ENCODE measurements at places on chromosomes 4 and X.

GRCh38 chr4:151600432-151600831 lies 160.4 kb downstream of the GATB start:
- no peak for DNase-seq

GRCh38 chrX:134622056-134622812 lies 36.0 kb downstream of the PLAC1 start:
- no peak for DNase-seq

GRCh38 chr4:23232987-23233386 lies 540.2 kb downstream of the GBA3 start:
- DNase-seq, result no peak

DNA sequence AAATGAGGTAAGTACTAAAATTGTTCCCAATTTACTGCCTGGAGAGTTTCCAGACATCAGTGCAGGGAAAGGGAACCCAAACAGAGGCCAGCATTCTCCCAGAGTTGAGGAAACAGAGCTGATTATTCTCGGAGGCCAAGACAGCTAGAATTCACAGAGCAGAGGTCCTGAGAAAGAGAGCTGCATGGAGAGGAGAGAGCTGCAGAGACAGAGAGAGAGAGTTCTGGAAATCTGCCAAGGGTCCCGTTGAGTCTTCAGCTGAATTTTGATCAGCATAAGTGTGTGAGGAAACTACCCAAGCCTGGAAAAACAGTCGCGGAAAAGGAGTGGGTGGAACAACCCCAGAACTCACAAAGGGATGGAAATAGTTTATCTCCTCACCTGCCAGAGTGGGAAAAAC lies 43.8 kb upstream of the GPR173 start:
- DNase-seq, result no peak

- no peak for DNase-seq
These were observed at the start of gene TSC22D3 for GRCh38 chrX:107775734-107776511. TSC22D3 (minus strand) TSS chrX:107775787; CDS start chrX:107775419, 368 bp downstream.

- DNase-seq, result no peak
These were observed 33.5 kb upstream of the CYBB start for GRCh38 chrX:37746218-37746941.

GRCh38 chrX:21865436-21865835 lies 9.6 kb downstream of the YY2 start:
- no peak for DNase-seq

- DNase-seq, result no peak
These were observed 266.0 kb downstream of the CCSER1 start for GRCh38 chr4:90393215-90393614.

DNA sequence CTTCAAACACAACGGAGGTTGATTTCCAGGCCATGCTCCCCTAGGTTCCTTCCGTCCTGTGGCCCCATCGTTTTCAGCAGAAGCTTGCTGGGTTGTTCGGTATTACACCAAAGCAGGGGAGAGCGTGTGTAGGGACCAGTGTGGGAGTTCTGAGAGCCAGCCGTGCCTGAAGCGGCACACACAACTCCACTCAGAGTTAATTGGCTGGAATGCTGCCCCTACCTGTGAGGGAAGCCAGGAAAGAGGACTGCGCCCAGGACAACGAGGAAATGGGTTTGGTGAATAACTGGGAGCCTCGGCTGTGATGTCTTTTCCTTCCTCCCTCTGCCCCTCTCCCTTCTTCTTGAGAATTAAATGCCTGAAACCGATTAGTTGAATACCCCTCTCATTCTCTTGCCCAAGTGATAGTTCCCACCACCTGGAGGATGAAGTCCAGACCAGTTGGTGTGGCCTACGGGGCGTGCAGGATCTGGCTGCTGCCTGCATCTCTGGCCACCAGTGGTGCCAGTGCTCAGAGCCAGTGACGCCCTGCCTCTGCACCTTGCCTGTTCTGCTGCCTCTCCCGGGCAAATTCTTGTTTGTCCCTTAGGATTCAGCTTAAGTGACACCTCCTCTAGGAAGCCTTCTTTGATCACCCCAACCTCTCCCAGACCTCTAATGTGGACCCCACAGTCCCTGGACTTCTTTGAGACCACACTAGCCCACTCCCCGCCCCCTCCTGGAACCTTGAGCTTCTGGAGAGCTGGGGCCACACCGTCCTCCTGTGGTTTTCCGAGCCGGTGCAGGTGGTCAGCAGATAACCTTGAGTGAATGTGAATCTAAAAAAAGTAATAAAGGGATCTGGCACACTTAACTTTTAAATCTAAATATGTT lies 33.6 kb downstream of the TBC1D14 start:
- DNase-seq, result no peak

- no peak for DNase-seq
These were observed 34.0 kb downstream of the QDPR start for GRCh38 chr4:17477774-17478472.

DNA sequence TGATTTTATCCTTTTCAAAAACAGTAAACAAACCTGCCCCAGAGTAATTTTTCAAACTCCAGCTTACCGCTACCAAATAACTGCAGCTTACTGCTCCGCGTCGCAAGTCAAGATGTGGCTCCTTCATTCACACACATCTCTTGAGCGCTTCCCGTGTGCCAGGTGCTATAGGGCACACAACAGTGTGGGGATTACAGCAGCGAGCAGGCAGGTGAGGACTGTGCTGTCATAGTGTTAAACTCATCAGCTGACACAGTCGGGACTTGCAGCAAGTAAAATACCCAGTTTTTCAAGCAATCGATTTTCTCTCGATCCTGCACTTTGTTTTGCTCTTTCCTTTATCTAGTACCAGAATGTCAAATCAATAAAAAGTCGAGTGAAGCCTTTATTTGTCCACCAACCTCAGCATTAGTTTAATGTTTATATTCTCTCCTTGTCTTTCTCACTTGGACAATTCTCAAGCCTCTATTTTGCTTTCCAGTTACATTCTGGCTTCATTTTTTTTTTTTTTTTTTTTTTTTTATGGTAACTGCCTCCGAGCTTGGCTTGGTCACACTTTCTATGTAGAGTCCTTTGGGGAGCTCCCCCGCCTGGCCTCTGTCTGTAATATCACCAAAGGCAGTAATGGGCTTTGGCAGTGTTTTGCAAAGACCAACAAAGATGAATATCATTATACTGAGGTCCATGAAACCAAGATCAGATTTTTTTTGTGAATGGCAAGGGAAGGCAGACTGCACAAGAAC lies 8.3 kb upstream of the ASB5 start:
- no peak for DNase-seq

- DNase-seq, result no peak
These were observed 18.6 kb downstream of the TLR7 start for GRCh38 chrX:12885508-12885907.

DNA sequence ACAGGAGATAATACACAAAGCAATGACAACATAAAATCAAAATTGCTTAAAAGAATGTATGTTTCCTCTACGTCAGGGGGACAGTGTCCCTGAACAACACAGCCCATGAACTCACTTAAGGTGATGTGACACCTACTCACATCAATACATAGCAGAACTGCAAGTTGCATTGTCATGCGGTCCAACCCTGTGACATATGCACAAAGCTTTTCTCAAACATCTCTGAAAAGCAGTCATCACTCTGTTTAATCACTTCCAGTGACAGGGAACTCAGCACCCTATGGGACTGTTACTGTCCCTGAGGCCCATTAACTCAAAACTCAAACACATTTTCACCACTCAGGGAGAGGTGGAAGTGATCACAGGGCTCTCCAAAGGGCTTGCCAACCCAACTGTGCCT lies 2.4 kb downstream of the STX18 start:
- DNase-seq, result no peak

DNA sequence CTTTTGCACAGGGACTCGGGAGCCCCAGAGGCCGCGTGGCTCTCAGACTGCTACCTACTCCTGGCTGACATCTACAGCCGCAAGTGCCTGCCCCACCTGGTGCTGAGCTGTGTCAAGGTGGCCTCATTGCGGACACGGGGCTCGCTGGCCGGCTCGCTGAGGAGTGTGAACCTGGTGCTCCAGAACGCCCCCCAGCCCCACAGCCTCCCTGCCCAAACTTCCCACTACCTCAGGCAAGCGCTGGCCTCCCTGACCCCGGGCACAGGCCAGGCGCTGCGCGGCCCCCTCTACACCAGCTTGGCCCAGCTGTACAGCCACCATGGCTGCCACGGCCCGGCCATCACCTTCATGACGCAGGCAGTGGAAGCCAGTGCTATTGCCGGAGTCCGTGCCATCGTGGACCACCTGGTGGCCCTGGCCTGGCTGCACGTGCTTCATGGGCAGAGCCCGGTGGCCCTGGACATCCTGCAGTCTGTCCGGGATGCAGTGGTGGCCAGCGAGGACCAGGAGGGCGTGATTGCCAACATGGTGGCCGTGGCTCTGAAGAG lies 28.8 kb downstream of the SH3TC1 start:
- no peak for DNase-seq

GRCh38 chr4:4402966-4403365 lies 16.1 kb downstream of the NSG1 start:
- DNase-seq, result no peak

- no peak for DNase-seq
These were observed 20.2 kb upstream of the RASGEF1B start for GRCh38 chr4:81491943-81492342.

GRCh38 chr4:139247241-139247640 lies 32.8 kb downstream of the MGARP start:
- no peak for DNase-seq

DNA sequence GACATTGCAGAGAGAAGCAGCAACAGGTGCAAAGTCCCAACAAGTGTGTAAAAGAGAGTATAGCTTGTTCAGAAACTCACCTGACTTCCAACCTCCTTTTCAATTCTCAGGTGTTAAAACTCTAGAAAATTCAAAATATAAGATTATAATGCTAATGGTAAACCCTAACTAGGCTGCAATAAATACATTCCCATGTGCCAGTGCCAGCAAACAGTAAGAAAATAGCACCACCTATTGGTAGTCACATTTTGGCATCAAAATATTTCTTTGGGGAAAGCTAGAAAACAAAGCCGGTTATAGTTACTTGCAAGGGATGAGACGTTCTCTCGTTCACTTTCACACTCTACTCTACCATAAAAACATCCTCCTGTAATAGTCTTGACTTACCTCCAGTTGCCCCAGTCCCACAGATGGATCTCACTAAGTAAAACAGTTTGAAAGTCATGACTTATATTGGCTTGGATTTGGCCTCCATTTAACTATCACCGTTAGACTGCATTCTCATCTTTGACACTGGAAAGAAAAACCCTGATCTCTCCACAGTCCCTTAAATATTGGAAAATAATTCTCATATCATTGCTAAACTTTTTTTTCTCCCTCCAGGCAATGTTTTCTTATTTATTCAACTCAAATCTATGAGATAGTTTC lies 9.6 kb downstream of the BMP3 start:
- no peak for DNase-seq

DNA sequence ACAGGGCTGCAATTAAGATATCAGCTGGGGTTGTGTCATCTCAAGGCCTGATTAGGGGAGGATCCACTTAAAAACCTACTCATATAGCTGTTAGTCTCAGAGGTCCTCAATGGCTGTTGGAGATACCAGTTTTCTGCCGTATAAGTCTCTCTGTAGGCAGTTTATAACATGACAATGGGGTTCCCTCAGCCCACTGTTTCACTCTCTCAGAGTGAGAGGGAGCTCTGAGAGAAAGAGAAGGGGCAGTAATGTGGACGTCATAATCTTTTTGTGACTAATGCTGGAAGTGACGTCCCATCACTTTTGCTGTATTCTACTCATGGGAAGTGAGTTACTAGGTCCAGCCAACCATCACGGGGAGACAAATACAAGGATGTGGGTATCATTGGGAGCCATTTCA lies 70.3 kb downstream of the STIM2 start:
- DNase-seq, result no peak

DNA sequence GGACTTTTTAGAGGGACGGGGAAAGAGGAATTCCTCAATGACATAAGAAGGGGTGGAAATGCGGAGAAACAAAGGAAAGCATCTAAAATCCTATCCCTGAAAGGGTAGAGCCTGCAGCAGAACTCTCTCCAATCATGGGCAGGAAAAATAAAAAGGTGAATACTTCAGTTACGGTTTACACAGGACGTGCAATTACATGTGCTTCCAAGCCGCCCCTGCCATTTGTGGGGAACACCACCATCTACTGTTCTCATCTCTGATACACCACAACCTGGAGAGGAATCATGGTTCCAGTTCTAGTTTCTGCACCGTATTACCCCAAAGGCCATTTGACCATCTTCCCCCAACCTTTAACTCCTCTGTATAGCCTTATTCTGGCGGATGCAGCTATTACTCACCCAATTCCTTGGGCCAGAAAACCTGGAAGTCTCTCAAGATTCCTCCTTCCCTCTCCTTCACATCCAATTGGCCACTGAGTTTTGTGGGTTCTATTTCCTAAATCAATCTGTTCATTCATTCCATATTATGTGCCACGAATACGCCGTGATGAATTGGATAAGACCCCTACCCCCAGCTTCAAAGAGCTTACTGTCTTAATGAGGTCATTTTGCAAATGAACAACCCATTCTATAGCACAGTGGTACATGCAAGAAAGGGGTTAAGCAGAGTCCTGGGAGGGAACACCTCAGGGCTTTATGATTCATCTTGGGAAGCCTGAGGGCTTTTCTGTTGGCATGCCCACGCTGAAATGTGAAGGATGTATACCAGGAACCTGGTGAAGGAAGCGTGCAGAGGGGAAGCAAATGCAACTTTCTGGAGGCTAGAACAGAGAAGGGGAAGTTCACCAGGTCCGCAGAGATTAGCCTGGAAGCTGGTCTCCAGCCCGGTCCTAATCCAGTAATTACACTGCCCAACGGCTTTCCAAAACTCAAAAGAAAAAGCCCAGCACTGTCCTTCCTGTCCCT lies 1.4 kb upstream of the MSL3 start:
- no peak for DNase-seq

GRCh38 chr4:70994387-70995099 lies 1.1 kb downstream of the DCK start:
- no peak for DNase-seq

- DNase-seq, result no peak
These were observed 102.7 kb downstream of the KLHL8 start for GRCh38 chr4:87117732-87118075.

GRCh38 chrX:93422693-93423092 lies 250.7 kb downstream of the NAP1L3 start:
- no peak for DNase-seq

DNA sequence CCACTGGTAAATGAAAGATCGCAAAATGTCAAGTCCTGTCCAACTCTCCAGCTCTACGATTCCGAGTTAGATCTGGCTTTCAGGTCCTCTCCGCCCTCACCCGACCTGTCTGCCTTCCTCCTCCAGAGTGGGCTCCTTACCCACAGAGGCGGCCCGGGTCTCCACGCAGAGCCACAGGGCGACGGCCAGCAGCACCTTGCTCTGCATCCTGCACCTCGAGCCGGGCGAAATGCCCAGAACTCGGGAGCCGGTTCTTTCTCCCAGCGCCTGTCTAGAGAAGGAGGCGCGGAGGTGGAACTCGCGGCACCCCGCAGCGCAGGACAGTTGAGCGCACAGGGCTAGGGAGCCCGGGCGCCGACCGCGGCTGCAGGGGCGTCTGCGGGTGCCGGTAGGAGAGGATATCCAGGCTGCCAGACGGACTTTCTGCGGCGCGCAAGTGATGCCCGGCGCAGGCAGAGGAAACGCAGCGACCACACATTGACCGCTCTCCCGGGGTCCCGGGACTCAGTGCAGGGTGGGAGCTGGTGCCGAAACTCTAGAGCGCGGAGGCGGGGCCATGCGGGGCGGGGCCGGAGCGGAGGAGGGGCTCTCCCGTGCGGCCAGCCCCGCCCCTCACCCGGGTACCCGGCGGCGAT lies at the start of gene KDR:
Gene KDR, minus strand, starts transcription at position 509 of the 635 bp plus-strand sequence. Its CDS starts 302 bp downstream, at position 207.
- no peak for DNase-seq

Measured in omental fat pad (tissue), 4 donors.